Substantia nigra (tissue), 51 donors: ENCODE measurements at places on chromosomes 16 and 17.
A peak's percentile ranks its signal among the peaks of the same experiment; 100 is the strongest.

GRCh38 chr16:68417711-68418301, 30.5 kb downstream of the SMPD3 start:
- no peak for DNase-seq

DNA sequence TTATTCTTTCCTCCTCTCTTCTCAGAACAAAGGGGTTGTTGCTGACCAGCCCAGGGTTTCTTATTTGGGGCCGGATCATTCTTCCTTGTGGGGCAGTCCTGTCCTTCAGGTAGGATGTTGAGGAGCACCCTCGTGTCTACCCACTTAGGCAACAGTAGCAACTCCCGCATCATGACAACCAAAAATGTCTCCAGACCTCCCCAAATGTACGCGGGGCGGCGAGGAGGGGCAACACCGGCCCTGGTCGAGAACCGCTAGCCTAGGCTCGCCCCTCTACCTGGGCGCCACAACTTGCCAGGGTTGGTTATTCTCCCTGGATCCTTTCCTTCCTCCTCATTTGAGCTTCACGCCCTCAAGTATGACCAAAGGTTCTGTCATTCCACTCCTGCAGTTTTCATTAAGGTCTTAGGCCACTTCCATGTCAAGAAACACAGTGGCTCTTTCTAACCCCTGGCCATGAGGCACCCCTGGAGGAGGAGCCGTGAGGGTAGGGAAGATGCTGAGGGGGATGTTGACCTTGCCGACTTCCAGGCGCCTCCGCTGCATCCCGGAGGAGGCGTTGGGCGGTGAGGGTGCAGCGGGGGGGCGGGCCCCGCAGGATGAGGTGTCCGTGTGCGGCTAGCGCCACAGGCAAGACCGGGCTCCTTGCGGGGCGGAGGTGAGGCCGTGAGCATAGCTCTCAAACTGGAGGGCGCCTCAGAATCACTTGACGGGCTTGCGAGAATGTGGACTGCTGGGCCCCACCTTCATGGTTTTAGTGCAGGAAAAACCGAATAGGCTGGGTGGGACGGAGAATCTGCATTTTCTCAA, 712 bp upstream of the SPECC1 start:
- peak; percentile 61 for DNase-seq

- no peak for DNase-seq
These were observed 144.5 kb downstream of the CDH11 start for GRCh38 chr16:64977206-64977920.

- no peak for DNase-seq
These were observed 5.9 kb upstream of the SPG7 start for GRCh38 chr16:89502081-89502843.

- DNase-seq, result no peak
These were observed 149.6 kb downstream of the PITPNC1 start for GRCh38 chr17:67526700-67527099.

DNA sequence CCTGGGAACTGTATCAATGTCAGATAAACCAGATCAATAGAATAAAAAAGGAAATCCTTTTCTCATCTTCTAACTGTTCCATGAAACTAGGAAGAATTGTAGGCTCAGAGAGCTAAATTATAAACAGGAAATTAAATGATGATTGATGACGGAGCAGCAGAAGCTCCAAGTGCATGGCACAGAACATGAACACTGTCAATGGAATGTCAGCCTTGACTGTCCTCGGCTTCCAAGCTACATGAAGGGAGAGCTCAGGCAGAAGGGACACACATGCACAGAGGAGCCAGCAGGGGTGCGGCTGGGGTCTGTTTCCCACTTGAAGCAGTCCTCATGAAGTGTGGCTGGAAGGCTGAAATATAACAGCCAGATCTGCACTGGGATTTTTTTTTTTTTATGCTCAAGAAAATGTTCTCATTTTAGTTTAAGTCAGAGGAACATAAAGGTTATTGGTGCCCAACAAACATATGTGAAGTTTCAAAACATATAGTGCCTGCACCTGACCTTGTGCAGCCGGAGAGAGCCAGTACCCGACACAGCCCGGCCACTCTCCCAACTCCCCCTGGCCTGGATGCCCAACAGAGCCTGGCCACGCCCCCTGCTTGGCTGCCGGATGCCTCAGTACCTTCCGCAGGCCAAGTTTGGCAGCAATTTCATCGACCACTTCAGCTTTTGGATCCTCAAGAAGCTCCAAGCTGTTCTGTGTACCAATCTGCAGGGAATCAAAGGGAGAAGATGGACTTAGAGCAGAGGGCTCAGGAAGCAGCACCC, 37.0 kb downstream of the NPLOC4 start:
- DNase-seq, result no peak

- no peak for DNase-seq
These were observed 88.7 kb downstream of the FOXL1 start for GRCh38 chr16:86667035-86667434.

DNA sequence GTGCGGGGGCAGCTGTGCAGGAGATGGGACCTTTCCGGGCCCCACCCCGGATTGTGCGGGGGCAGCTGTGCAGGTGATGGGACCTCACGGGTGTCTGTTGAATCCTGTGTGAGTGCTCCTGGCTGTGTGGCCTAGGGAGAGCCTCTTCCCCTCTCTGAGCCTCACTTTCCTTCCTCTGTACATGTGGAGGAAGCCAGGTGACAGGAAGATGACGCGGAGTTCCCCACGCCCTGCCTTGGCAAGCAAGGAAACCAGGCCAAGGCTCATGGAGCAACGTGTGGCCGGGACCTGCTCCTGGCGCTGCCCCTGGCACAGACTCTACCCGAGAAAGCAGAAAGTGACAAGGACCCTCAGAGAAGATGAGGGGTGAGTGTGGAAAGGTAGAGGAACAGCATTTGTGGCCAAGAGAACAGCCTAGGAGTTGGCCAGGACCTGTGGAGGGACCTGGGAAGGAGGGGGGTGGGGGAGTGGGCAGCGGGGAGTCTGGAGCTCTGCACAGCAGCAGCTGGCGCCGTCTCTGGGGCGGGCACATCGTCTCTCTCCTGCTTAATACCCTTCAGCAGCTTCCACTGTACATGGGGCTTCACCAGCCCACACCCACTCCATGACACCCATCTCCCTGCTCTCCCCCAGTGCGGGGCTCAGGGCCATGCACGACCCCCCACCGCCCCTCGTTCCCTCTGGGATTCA, 38.4 kb upstream of the PABPN1L start:
- DNase-seq, result no peak

DNA sequence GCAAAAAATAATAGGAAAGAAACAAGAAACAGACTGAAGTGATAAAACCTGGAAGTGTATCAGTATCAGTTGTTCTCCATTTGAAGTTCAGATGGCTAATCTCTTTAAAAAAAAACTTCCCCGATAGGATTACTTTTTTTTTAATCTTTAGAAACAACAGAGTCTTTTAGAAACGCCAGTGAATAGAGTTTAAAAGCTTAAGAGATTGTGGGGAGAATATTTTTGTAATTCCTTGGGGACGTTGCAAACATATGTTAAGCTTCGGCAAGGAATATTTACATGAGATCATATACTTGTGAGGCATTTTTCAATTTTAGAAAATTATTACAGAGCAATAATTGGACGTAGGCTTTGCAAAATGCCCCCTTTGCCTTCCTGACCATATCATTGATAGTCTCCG, 13.2 kb downstream of the MAF start:
- no peak for DNase-seq

DNA sequence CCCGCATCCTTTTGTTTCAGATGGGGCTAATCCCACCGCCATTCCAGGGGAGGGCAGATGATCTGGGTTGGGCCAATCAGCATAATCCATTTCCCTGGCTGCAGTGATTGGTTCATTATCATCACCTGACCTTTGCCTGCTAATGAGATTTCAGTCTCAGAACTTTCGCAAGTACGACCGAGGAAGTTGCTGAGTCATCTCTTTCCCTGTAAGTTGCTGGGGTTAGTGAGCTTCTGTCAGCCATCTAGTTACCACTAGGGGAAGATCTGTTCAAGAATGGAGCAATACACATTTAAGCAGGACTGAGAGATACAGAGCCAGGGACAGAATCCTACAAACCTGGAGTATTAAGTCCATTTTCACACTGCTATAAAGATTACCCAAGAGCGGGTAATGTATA, 65.3 kb upstream of the NUDT7 start:
- no peak for DNase-seq

DNA sequence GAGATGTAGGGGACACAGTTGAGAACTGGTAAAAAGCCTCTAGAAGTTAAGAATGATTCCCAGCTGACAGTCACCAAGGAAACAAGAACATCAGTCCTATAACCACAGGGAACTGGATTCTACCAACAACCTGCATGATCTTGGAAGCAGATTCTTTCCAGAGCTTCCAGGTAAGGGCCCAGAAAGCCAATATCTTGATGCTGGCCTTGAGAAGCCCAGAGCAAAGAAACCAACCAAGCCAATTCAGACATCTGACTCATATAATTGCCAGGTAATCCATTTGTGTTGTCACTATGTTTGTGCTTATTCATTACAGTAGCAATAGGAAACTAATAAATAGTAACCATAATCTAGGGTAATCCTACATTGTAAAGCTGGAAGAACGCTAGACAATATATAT, 81.6 kb downstream of the CACNG1 start:
- no peak for DNase-seq

DNA sequence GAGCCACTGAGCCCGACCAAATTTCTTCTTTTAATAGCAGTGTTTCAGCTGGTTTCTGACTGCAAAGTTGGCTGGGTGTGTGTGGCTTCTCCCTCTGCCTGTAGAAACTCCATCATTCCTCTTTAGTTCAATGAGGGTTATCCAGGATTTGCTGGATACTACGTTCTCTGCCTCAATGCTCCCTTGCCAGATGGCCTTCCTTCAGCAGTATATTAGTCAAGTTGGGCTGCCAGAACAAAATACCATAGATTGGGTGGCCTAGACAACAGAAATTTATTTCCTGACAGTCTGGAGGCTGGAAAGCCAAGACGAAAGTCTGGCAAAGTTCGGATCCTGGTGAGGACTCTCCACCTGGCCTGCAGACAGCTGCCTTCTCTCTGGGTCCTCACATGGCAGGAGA, 103.7 kb downstream of the NOG start:
- no peak for DNase-seq

GRCh38 chr16:78785218-78785617, 685.8 kb downstream of the WWOX start:
- no peak for DNase-seq

GRCh38 chr17:59561042-59561441, 4.4 kb upstream of the DHX40 start:
- no peak for DNase-seq

GRCh38 chr16:16178455-16179162, 44.7 kb downstream of the ABCC6 start:
- DNase-seq, result no peak

DNA sequence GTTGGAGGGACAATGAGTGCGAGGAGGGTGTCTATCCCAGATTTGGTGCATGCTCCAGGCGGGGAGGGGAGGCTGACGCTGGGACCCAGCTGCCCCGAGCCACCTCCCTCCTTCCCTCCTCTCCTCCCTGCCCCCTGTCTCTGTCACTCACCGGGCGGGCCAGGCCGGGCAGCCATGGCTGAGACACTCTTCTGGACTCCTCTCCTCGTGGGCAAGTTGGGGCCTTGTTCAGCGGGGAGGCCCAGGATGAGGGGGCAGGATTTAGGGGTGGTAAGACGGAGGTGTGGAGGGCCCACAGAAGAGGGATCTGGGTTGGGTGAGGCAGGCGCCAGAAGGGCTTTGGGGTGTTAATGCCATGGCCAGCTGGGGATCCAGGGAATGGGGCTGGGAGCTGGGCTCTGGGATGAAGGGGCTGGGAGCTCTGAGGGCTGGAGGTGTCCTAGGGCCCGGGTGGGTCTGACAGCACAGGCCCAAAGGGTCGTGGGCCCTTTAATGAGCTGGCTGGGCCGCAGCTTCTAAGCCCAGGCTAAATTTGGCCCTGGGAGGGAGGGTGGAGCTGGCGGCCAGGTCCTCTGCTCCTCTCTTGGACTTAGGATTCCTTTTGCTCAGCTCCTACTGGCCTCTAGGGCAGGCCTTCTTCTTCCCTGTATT, at the start of gene SGCA:
TSS of gene SGCA (plus strand) at position 139 of the 651 bp plus-strand sequence. CDS start at position 175, 36 bp downstream.
- no peak for DNase-seq

DNA sequence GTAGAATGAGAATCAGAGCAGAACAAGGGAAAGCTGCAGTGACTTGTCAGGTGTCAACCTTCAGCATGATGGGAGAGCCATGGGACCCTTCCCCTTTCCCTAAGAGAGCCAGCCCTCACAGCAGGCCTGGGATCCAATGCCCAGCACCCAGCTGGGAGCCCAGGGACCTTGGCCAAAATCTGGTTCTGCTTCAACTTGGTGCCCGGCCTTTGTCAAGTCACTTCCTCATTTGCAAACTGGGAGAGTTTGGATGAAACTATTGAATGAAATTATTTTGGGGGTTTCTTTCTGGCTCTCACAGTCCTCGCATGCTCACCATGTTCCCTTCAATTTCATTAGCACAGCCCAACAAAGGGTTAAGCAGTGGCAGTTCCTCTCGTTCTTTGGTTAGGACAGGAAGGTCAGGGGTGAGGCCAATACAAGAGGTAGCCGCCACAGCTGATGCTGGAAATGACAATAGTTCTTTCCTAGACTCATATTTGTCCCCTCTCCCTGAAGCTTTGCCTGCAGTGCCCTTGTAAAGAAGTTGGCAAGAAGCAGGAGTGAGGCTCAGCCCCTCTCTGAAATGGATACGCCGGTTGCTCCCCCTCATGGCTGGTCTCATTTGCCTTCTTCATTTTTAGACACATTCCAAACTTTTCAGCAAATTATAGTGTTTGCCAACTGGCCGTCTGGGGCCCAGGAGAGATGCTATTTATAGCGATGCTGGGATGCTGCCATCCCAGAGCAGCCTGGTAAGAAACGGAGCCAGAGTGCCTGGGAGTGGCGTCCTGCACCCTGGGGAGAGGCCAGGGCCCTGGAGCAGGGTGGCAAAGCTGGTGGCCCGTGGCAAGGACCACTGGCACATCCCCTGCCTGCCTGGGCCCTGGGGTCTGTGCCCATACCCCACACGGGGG, 34.5 kb upstream of the MEOX1 start:
- no peak for DNase-seq

DNA sequence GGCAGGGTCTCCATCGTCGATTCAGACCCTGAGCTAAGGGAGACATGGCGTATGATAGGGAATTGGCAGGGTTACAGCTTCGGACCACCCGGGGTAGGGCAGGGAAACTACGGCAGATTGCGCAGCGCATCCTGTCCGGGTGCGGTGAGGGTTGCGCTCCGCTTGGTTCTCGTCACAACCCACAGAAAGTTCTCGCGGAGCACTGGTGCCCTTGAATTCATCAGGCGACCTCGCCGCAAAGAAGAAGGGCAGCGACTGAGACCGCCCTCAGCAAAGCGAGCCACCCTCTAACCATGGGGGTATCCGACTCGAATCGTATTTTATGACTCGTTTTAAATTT, 1.2 kb downstream of the HS3ST3B1 start:
- DNase-seq, result no peak

GRCh38 chr17:59401725-59402124, 70.3 kb downstream of the YPEL2 start:
- no peak for DNase-seq

DNA sequence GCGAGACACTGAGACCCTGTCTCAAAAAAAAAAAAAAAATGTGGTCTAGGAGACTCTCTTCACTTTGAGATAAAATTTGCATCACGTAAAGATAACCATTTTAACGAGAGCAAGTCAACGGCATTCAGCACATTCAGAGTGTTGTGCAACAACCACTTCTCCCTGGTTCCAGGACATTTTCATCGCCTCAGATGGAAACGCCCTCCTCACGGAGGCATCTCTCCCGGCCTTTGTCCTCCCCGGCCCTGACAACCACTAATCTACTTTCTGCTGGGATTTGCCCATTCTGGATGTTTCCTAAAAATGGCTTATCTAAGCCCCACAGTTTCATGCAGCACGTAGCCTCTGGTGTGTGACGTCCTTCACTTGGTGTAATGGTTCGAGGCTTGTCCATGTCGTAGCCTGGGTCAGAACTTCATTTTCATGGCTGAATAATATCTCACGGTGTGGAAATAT, 6.4 kb upstream of the NPRL3 start:
- no peak for DNase-seq

- no peak for DNase-seq
These were observed 111.2 kb downstream of the CCT6B start for GRCh38 chr17:34850023-34850422.
